ELF-1 (cell line): ENCODE measurements at places on chromosomes 1 and 21.

- no peak for DNase-seq
Measured at GRCh38 chr1:64597113-64597512, 127.2 kb downstream of the CACHD1 start.

DNA sequence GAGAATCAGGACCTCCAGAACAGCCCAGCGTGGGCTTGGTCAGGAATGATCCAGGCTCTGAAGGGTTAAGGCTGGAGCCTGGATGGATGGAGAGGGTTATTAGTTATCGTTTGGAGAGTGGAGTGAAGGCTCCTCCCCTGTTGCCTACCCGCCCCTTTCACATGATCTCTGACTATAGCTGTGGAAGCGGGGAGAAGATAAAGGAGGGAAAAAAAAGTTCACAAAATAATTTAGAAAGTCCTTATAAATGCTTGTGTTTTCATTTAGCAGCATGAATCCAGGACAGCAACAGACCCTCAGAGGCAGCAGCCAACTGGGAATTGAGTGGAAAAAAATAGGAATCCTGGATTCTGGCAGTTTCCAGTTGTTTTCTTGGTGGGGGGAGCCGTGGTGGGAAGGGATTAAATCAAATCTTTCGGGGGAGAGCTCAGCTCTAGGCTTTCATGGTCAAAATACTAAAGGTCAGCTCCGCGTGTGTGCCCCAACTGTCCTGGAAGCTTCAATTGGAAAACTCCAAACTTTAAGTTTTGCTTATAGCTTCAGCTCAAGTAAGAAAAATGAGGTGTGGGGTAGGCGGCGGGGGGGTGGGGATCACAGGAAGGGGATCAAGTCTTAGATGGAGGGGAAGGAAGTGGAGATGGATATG, 595 bp upstream of the DDR2 start:
- no peak for DNase-seq

- DNase-seq: no peak
Measured at GRCh38 chr1:63119575-63120155, 202.7 kb upstream of the FOXD3 start.

- DNase-seq: no peak
Measured at GRCh38 chr1:117894078-117894477, 35.3 kb downstream of the GDAP2 start.

GRCh38 chr1:225917536-225917935, 6.5 kb downstream of the PYCR2 start:
- DNase-seq: no peak

DNA sequence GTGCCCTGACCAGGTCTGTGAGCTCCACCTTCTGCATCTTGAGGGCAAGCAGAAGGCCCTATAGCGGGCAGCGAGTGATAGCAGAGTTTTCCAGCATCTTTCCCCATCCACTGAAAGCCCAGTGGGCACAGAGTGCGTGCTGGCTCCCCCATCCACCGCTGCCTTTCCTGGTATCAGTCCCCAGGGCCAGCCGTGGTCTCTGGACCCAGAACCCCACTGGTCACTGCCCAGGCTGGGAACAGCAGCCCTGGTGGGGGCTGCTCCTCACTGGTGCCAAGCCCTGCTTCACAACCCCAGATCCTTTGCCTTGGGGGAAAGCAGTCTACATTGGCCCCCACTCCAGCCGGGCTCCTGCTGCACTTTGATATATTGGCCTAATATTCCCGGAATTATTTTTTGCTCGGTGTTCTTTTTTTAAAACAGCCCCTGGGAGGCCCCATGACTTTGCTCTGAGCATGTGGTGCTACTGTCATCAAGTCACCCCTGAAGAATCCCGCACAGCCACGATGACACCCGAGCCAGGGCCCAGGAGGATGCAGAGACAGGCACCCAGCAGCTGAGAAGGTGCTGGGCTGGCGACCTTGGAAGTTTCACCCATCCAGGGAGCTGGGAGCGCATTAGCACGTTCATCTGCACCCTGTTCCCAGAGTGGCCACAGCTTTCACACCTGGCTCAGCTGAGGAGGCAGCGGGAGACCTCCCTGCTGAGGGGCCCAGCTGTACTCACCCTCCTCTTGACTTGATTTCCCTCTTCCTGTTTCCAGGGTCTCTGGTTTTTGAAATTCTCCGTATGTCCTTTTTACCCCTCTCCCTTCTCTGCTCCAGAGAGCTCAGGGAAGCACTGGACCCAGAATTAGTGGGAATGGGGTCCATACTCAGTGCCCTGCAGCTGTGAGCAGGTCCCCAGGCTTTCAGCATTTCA, 56.9 kb downstream of the KLHDC7A start:
- no peak for DNase-seq

DNA sequence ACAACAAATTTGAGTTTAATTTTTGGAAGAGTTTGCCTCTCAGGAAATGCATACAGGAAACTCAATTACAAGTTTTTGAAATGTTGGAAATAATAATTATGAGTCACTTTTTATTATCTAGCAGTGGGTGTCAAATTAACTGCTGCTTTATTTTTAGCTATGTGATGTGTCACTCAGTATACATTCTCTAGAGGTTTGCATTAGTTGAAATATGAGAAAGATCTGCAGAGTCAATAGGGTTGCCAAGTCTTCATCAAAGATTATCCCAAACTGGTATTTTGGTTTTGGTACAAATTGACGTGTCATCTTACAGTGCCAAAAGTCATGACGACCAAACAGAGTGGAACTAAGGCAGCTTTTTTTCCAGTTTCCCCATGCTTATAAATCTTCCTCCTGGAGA, 54.3 kb upstream of the DIPK1A start:
- DNase-seq: no peak

DNA sequence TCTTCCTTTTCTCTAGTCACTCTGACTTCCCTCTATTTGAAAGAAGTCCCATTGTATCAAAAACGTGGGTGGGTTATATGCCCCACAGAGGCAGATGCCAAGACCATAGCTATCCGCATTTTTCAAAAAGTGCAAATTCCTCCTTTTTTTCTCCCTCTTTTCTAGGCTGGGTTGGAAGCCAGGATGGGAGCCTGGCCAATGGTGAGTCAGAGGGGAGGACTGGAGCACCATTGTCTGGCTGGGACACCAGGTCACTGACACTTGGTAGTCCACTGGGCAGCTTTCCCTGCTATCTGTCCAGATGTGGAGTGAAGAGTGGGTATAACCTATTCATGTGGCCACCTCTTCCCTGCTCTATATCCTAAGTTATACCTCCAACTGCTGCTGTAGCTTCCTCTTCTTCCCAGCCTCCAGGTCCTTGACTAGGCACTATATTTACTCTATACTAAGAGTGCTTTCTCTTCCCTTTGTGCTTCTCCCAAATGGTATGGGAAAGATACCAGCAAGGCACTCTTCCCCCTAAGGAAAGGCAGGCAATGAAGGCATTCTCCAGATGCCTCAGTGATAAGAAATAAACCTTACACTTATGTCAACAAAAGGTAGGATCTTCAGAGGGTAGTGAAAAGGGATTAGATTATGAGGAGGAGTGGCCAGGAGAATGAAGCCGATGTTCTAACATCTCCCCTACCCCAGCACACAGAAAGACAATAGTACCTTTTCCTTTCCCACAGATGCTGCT, 12.9 kb downstream of the PI4KB start:
- no peak for DNase-seq

DNA sequence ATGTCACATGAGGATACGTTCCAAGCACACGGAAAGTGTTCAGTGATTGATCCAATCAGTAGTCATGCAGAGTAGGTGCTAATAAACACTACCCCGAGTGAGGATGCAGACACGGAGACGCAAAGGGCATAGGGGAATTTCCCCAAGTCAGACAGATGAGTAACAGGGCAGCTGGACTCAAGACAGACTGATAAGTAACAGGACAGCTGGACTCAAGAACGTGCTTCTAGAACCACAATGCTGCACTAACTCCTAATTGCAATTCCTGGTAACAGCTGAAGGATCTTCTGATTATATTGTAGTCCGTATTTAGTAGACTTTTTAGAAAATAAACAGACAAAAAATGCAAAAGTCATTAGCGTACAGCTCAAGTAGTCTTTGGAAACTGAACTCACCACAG, 1.9 kb upstream of the OR2T10 start:
- DNase-seq: no peak

- no peak for DNase-seq
Measured at GRCh38 chr1:168623831-168624230, 47.4 kb downstream of the XCL1 start.

GRCh38 chr1:192516776-192517297, 58.7 kb upstream of the RGS1 start:
- no peak for DNase-seq
